GM12878 (cell line): ENCODE measurements at places on chromosomes 7 and 10. TPM values are rescaled to one million over a fixed set of nuclear protein-coding genes. Genes with fewer than 3 reads are reported as not detected.

DNA sequence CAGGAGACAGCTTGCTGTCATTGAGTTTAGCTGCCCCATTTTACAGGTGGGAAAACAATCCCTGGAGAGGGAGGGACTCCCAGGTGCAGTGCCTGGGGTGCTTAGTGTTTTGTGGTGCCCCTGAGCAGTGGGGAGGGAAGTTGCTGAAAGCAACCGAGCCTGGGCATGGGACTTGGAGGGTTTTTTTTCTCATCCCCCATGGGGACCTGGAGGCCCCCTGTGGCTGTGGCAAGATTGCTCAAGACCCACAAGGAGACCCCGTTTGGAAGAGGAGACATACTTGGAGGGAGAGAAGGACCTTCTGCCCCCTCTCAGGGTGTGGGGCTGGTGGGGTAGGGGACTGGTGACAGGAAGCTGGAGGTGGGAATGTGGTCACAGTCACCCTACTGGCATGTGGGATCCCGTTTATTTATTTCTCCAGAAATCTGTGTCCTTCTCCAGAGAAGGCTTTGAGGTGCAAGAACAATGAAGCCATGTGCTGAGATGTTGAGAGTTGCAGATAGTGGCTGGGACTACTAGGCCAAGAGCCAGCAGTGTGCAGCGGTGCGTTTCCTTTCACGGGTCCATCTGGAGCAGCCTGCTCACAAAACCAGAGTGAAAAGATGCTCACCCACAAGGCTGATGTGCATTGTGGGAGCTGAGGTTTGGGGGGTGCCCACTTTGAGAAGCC, 21.5 kb downstream of the ZMIZ1 start:
- DNase-seq, result no peak
- no peaks in the 10 kb centered on the region for H3K36me3 ChIP-seq
- peaks cover 2% of the 10 kb centered on the region; the same call in 1 of the 2 replicates for H3K27me3 ChIP-seq
- no peak overlapping the region for H3K27ac ChIP-seq
- H3K4me1 ChIP-seq, result peaks cover 21% of the 10 kb centered on the region

DNA sequence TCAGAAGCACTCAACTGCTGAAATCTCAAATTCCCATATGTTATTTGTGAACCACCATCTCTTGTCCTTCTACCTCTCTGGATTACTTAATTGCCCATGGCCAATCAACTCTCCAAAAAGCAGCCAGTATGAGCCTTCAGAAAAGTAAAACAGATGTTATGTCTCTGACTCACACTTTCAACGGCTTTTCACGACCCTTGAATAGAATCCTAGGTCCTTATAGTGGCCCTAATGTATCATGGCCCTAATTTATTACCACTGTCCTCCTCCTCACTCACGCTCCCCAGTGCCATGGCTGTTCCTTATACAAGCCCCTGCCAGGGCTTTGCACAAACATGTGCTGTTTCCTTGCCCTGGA, 20.0 kb downstream of the ZNF438 start:
- H3K27me3 ChIP-seq, result no peaks in the 10 kb centered on the region
- no peaks in the 10 kb centered on the region for H3K36me3 ChIP-seq

GRCh38 chr7:6248581-6248980, 23.8 kb downstream of the CYTH3 start:
- H3K4me3 ChIP-seq, result no peak overlapping the region
- H3K36me3 ChIP-seq, result no peaks in the 10 kb centered on the region
- DNase-seq, result no peak
- no peaks in the 10 kb centered on the region for H3K27me3 ChIP-seq
- H3K4me1 ChIP-seq, result peaks cover 17% of the 10 kb centered on the region
- no peak overlapping the region for H3K27ac ChIP-seq

ITGB8 gene
- 3.0 and 3.2 TPM in 2 replicates for total RNA-seq

DNA sequence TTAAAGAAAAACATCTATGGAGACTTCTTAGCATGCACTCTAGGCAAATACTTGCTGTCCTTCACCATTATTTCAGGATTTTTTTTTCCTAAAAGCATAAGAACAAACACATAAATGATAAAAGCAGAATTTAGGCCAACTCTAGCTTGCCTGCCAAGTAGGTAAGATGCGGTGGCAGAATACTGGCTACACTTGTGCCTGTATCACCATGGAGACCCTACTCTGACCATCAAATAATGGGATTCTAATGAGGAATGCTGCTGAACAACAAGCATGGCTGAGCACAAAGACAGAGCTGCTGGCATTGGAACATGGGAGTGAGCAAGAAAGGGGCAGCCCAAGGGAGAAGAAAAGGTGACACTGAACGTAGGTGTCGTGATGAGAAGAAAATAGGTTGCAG, 18.5 kb upstream of the TAS2R40 start:
- H3K27ac ChIP-seq, result no peak overlapping the region
- H3K36me3 ChIP-seq, result no peaks in the 10 kb centered on the region
- H3K4me3 ChIP-seq, result no peak overlapping the region
- no peak for DNase-seq
- H3K27me3 ChIP-seq, result no peaks in the 10 kb centered on the region

HOXA11 gene
- not detected in 2 replicates for total RNA-seq

DNA sequence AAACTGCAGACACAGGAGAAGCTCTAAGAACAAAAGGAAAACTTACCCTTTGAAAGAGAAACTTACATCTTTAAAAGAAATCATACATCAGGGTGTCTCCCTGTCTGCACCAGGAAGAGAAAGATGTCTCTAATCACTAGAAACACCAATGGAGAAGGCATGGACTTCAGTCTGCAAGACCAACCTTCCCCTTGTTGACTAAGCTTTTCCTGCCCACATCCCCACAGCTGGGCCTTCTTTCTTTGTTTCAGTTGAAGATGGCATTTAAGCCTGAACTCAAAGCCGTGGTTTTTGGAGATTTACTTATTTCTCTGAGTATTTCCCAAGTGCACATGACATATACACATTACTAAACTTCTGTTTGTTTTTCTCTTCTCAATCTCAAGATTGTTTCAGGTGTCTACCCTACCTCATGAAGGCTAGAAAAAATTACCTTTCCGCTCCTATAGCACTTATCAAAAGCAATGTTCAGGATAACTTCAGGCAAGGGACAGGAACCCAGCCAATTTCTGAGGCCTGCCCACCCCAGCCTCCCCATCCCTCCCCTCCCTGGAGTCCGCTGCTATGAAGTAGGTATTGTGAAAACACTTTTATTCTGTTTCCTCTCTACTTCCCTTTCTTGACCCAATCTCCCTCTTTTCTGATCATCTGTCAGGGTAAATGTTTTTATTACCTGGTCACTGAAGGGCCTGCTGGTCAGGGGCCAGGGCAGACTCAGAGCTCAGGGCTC, 2.8 kb upstream of the SLC29A3 start:
- no peak for DNase-seq
- no peak overlapping the region for H3K4me3 ChIP-seq
- peaks cover 8% of the 10 kb centered on the region for H3K4me1 ChIP-seq
- H3K27ac ChIP-seq, result no peak overlapping the region
- H3K36me3 ChIP-seq, result no peaks in the 10 kb centered on the region
- H3K27me3 ChIP-seq, result no peaks in the 10 kb centered on the region

DNA sequence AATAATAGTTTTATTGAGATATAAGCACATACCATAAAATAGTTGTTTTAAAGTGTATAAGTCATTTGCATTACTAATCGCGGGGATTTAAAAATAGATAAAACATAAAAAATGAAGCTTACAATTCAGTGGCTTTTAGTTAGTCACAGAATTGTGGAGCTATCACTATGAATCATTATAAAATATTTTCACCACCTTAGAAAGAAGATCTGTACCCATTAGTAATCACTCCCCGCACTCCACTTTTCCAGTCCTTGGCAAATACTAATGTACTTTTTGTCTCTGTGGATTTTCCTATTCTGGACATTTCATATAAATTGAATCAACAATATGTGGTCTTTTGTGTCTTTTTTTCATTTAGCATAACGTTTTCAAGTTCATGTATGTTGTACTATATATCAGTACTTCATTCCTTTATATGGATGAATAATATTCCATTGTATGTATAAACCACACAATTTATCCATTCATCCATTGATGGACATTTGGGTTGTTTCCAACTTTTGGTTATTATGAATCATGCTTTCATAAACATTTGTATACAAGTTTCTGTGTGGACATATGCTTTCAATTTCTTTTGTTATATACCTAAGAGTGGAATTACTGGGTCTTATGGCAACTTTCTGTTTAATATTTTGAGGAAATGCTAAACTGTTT, 162.5 kb downstream of the MAGI2 start:
- H3K4me1 ChIP-seq, result no peaks in the 10 kb centered on the region
- H3K4me3 ChIP-seq, result no peak overlapping the region
- H3K36me3 ChIP-seq, result no peaks in the 10 kb centered on the region
- DNase-seq, result no peak

DNA sequence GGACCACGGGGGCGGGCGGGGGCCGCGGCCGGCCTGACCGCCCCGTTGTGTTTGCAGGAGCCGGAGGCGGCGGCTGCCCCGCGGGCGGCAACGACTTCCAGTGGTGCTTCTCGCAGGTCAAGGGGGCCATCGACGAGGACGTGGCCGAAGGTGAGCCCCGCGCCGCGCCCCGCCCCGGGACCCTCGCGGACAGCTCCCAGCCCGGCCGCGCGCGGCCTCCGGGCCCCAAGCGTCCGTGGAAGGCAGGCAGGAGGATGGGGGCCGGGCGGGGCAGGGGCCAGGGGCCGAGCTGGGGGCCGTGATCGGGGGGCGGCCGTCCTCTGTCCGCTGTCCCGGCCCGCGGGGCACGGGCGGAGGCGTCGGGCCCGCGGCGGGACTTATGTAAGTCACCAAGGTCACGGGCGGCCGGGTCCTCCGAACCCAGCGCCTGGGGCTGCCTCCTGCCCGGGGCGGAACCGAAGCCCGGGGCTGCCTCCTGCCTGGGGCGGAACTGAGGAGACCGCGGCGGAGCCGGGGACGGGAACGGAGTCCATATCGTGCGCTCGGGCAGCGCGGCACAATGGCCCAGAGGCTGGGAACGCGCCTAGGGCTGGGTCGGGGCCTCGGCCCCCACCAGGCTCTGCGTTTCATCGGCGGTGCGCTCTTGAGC, 497 bp downstream of the PPP2R2D start:
- no peaks in the 10 kb centered on the region for H3K36me3 ChIP-seq
- DNase-seq, result no peak
- H3K4me3 ChIP-seq, result peak overlapping the region; percentile 91
- peaks cover 23% of the 10 kb centered on the region for H3K4me1 ChIP-seq
- H3K27me3 ChIP-seq, result no peaks in the 10 kb centered on the region

DNA sequence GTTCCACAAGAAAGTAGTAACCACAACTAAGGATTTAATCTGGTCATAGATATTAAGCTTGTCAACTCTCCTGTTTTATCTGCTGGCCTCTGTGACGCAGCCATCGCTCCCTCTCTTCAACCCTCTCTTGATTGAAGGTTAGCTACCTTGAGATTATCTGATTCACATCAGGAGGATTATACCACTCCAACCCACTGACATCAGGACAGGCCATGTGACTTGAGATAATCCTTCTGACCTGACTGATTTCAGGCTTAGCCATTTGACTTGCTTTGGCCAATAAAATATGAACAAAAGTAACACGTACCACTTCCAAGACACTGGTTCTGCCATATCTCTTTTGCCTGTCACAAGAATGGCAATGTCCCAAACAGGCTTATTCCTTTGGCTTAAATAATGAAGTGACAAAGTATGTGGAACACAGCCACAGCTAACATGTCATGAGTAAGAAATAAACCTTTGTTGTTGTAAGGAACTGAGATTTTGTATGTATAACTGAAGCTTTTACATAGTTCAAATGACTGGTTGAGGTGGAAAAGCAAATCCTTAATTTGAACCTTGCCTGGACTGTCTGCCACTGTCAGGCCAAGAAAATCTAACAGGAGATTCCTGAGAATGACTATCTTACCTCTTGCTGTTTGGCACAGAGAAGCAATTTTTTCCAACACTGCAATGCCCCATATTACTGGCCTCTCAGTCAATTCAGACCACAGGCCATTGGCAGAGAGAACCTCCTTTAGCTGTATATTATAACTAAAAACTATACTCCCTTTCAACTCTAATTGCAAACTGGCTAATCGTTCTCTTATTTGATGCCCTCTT, 13.9 kb downstream of the ZNF438 start:
- no peaks in the 10 kb centered on the region for H3K27me3 ChIP-seq
- peaks cover 7% of the 10 kb centered on the region; the same call in 1 of the 2 replicates for H3K4me1 ChIP-seq
- no peak overlapping the region for H3K27ac ChIP-seq

- H3K4me3 ChIP-seq, result no peak overlapping the region
- DNase-seq, result peak; percentile 11
- no peak overlapping the region for H3K27ac ChIP-seq
Observed at GRCh38 chr10:12707461-12708185, 293.9 kb downstream of the CCDC3 start.

DNA sequence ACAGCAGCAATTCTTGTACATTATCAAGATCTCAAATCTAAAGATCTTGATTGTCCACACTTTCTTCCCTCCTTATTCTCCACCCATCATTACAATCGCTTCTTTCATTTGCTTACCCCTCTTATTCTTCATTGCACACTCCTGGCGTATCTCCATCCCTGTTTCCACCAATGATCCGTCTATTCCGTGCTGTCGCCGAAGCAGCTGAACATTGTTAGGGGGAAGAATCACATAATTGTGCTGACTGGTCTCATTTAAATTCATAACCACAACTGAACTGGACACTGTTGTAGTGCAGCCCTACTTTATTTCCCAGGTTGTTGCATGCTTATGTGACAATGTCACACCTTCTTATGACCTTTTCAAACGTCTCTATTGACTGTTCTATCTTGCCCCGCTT, 18.9 kb upstream of the NRP1 start:
- H3K27me3 ChIP-seq, result no peaks in the 10 kb centered on the region
- H3K4me3 ChIP-seq, result no peak overlapping the region
- no peaks in the 10 kb centered on the region for H3K36me3 ChIP-seq
- H3K4me1 ChIP-seq, result no peaks in the 10 kb centered on the region
- no peak for DNase-seq

DNA sequence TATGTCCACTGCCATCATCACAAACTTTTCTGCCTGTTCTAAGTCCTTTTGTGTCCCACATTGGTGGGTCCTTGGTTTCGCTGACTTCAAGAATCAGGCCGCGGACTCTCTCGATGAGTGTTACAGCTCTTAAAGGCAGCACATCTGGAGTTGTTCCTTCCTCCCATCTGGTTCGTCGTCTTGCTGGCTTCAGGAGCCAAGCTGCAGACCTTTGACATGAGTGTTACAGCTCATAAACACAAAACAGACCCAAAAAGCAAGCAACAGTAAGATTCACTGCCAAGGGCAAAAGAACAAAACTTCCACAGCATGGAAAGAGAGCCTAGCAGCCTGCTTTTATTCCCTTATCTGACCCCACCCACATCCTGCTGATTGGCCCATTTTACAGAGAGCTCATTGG, 30.2 kb downstream of the ASNS start:
- H3K27ac ChIP-seq, result no peak overlapping the region
- DNase-seq, result no peak
- no peaks in the 10 kb centered on the region for H3K27me3 ChIP-seq
- no peaks in the 10 kb centered on the region for H3K4me1 ChIP-seq
- H3K36me3 ChIP-seq, result no peaks in the 10 kb centered on the region
- no peak overlapping the region for H3K4me3 ChIP-seq

DNA sequence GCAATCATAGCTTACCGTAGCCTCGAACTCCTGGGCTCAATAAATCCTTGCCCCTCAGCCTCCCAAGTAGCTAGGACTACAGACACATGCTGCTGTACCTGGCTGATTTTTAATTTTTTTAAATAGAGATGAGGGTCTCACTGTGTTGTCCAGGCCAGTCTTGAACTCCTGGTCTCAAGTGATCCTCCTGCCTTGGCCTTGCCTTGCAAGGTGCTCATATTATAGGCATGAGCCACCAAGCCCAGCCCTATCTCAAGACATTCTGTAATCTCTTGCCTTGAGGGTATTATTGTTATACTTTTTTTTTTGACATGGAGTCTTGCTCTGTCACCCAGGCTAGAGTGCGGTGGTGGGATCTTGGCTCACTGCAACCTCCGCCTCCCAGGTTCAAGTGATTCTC, 86.6 kb downstream of the PHTF2 start:
- H3K36me3 ChIP-seq, result no peaks in the 10 kb centered on the region
- no peak for DNase-seq
- no peaks in the 10 kb centered on the region for H3K27me3 ChIP-seq
- H3K4me3 ChIP-seq, result no peak overlapping the region

DIP2C gene
- 0.10 and 0.11 TPM in 2 replicates for total RNA-seq

FAM241B gene
- total RNA-seq, result 0.37 and 0.62 TPM in 2 replicates
